Pulmonary artery endothelial cell (primary cell): ENCODE measurements at places on chromosomes 1 and 21.

DNA sequence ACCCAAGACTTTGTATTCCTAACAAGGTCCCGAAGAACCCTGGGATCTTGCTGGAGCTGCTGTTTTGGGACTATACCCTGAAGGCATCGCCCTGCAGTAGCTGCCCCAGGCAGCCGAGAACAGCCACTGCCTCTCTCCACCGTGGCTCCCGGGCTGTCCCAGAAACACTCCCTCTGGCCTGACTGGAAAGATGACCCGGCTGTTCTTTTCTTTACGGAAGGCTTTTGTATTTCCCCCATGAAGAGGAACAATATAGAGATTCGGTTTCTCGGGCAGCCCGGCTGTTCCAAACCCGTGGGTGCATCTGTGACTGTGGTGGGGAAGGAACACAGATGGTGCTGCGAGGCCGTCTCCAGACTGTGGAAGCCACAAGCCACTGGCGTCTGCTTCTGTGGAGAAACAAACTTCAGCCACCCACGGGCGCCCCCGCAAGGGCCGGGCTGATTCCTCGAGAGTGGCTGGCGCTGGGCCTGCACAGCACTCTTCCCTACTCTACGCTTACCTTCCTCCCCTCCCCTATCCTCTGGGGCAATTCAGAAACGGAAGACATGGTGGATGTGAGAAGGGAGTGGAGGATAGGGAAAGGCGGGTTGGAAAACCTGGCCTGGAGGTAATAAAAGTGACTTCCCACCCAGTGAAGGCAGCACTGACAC is 33.7 kb upstream of the VASH2 start:
- DNase-seq = no peak

- DNase-seq = peak; percentile 20
Measured at GRCh38 chr1:40078512-40079333, 18.3 kb downstream of the PPT1 start.

GRCh38 chr1:181159451-181160140 is 71.1 kb downstream of the IER5 start:
- DNase-seq = peak; percentile 59

- DNase-seq = no peak
Measured at GRCh38 chr21:39118604-39119215, 64.5 kb downstream of the PSMG1 start.

GRCh38 chr21:46424039-46424591 is 34.6 kb upstream of the DIP2A start:
- no peak for DNase-seq

- peak; percentile 53 for DNase-seq
Measured at GRCh38 chr1:167775178-167775577, 53.4 kb downstream of the MPZL1 start.

GRCh38 chr1:117657949-117658660 is 52.3 kb downstream of the TENT5C start:
- no peak for DNase-seq

- DNase-seq = no peak
Measured at GRCh38 chr1:172662464-172663109, 3.7 kb downstream of the FASLG start.

DNA sequence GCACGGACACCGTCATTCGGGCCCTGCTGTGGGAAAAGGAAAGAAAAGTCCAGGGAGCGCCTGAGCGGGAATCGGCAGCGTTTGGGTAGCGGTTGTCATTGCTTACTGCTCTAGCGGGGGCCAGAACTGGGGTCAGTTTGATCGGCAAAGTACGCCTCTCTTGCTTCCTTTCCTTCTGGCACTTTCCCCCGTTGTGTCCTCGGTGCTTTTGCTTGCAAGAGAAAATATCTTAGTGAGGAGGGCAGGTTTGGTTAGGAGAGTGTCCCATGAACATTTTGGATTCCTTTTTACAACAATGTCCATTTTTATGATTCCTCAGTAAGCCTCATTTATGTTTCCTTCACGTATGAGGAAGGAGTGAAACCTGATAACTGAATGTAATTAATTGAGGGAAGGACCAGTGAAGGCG is 670 bp downstream of the ST3GAL3 start:
- no peak for DNase-seq

- no peak for DNase-seq
Measured at GRCh38 chr1:38789498-38790169, 69.9 kb downstream of the RRAGC start.

DNA sequence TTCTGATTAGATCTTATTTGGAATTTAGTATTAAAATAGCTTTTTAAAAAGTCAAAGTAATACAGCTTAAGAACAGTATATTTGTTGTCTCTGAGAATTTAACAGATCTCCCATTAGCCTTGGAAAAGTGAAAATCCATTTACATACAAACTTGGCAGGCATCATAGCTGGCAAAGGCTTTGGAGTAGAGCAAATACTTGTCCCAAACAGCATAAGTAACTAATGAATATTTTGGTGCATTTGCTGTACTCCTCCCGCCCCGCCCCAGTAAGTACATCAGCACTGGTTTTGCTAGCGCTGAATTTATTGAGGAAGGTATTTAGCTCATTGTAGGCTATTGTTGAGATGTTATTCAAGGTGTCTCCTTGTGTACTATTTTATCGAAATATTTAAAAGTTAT is 417.7 kb upstream of the KAZN start:
- DNase-seq = no peak

DNA sequence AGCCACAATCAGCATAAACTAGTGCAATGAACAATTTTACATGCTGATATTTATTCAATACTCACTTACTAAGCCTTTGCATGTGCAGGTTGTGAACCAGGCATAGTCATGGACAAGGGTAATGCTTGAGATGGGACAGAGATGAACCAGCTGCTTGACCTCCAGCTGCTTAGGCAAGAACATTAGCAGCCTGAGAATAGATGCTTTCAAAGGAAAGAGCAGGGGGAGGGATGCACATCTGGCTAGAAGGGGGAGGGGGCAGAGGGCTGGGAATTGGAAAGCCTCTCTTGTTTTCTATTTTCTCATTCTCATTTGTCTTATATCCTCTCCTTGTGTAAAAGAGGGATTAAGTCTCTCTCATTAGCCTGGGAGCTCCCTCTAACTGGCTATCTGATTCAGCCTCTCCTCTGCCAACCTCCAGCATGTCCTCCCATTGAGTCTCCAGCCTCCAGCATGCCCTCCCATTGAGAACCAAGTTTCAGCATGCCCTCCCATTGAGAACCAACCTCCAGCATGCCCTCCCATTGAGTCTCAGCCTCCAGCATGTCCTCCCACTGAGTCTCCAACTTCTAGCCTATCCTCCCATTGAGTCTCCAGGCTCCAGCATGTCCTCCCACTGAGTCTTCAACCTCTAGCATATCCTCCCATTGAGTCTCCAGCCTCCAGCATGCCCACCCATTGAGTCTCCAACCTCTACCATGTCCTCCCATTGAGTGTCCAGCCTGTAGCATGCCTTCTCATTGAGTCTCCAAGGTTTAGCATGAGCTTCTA is 38.4 kb upstream of the TRABD2B start:
- no peak for DNase-seq

DNA sequence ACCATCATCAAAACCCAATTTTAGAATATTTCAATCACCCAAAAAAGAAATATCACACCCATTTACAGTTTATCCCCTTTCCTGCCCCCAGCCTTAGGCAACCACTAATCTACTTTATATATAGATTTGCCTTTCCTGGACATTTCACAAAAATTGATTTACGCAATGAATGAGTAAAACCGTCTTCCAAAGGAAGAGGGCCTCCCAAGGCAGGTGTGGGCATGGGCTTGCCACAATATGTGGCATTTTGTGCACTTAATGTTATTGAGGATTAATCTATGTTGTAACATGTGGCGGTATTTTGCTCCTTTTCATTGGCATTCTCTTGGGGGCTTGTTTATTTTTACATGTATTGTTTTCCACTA is 11.8 kb upstream of the BMP8B start:
- DNase-seq = no peak

DNA sequence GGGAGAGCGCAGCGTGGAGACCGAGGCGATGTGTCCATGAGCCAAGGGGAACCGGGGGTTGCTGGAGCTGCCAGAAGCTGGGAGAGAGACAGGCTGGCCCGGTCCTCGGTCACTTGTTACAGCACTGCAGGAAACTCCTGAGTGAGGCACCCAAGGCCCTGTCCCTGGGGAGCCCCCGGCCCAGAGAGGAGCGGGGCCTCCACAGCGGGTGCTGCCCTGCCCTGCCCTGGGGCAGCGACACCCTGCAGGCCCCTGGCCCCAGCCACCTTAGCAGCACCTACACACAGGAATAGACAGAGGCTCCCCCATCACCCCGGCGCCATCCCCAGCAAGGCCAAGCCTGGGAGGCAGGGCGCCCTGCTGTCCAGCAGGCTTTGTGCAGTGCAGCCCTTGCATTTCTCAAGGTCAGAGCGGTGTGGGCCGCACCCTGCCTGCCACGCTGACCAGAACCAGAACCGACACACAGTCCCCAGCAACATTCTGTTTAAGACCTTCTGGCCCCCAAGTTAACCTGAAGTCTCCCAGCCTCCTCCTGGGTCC is 6.6 kb upstream of the MEGF6 start:
- no peak for DNase-seq
